MCF 10A (cell line): ENCODE measurements at places on chromosomes 11 and 22. TPM values are rescaled to one million over a fixed set of nuclear protein-coding genes. Genes with fewer than 3 reads are reported as not detected.

Gene OR51B2
- not detected in 2 replicates for total RNA-seq

Gene PKP3
- total RNA-seq: 129 and 177 TPM in 2 replicates

Gene PATE4
- not detected in 2 replicates for total RNA-seq

Gene CD3E
- not detected in 2 replicates for total RNA-seq

- H3K27ac ChIP-seq: peak overlapping the region; percentile 63
- H3K27me3 ChIP-seq: peaks cover 34% of the 10 kb centered on the region
- no peaks in the 10 kb centered on the region for H3K36me3 ChIP-seq
- no peak for DNase-seq
Observed at GRCh38 chr11:284105-285020, 4.6 kb upstream of the PGGHG start.

DNA sequence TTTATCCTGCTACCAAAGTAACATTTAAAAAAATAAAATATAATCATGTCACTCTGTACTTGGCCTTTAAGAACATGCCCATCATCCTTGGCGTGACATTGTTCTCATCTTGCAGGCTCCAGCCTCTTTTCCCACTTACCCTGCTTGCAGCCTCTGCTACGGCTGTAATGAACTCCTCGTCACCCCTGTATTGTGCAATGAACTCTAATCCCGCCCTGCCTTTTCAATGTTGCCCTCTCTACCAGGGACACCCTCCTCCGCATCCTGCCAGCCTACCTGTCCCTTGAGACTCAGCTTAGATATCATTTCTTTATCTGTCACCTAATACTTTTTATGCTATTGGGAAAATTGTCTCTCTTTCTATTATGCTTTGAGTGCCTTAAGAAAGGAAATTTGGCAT, 12.6 kb upstream of the MMP20 start:
- no peak overlapping the region for H3K4me3 ChIP-seq
- no peaks in the 10 kb centered on the region for H3K27me3 ChIP-seq
- no peaks in the 10 kb centered on the region for H3K36me3 ChIP-seq

DNA sequence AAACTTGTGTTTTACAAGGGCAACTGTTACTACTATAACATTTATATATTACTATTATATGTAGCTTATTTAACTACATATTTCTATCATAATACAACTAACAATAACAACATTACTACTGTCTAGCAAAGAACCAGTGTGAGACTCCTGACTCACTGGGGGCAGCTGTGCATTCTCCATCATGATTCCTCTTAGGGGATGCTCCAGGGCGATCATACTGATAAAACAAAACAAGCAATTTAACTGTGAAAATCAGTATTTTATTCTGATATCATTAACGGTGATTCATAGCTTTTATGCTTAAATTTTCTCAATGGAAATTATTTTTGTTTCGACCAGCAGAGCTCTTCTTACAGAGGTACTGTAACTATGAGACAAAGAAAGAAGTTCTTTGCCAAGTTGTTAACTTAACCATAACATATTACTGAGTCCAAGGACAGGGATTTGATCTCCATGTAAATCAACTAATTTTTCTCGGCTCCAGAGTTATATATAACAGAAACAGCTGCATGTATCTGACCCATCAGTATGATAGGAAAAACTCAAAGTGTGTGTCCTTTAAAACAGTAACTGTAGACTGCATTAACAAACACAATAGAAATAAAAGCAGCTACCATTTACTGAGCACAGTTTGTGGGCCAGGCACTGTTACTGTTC, 24.8 kb upstream of the FNBP4 start:
- DNase-seq: no peak
- peaks cover 94% of the 10 kb centered on the region for H3K36me3 ChIP-seq
- no peaks in the 10 kb centered on the region for H3K4me1 ChIP-seq
- no peak overlapping the region for H3K27ac ChIP-seq
- H3K4me3 ChIP-seq: no peak overlapping the region

DNA sequence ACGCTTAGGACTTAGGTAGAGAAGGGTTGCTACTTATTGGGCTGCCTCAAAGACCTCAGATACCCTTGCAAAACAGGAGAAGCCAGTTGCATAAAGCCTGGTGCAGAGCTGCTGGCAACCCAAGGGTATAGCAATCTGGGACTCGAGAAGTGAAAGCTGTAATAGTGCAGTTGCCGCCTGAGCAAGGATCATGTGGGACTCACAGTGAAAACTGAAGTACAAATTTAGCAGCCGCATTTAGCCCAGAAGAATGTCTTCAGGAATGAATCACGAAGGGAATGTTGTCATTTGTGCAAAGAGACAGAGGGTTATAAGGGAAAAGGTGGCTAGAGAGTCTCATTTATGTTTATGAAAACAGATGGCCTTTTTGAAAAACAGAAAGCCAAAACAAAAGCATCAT, 267.2 kb downstream of the TENM4 start:
- peak overlapping the region; percentile 60 for H3K4me3 ChIP-seq
- no peaks in the 10 kb centered on the region for H3K36me3 ChIP-seq
- peak overlapping the region; percentile 62 for H3K27ac ChIP-seq
- peaks cover 28% of the 10 kb centered on the region for H3K4me1 ChIP-seq

DNA sequence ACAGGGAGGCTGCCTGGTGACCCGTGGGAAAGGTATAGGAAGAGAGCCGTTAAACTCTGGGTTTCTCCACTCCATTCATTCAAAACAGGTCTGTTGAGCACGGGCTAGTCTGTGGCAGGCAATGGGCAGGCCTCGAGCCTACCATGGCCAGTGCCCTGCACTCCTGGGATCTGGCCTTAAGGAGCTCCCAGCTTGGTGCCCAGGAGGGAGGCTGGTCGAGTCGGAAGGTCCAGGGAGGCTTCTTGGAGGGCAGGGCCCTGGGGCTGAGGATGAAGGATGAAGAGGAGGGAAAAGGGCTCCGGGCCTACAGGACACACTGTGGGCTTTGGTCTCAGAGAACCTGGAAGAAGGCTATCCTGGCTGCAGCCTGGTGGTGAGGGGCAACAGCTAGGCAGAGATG, 41.9 kb upstream of the MN1 start:
- H3K27me3 ChIP-seq: no peaks in the 10 kb centered on the region
- H3K4me3 ChIP-seq: no peak overlapping the region
- peak overlapping the region; percentile 13 for H3K27ac ChIP-seq
- H3K36me3 ChIP-seq: peaks cover 47% of the 10 kb centered on the region

DNA sequence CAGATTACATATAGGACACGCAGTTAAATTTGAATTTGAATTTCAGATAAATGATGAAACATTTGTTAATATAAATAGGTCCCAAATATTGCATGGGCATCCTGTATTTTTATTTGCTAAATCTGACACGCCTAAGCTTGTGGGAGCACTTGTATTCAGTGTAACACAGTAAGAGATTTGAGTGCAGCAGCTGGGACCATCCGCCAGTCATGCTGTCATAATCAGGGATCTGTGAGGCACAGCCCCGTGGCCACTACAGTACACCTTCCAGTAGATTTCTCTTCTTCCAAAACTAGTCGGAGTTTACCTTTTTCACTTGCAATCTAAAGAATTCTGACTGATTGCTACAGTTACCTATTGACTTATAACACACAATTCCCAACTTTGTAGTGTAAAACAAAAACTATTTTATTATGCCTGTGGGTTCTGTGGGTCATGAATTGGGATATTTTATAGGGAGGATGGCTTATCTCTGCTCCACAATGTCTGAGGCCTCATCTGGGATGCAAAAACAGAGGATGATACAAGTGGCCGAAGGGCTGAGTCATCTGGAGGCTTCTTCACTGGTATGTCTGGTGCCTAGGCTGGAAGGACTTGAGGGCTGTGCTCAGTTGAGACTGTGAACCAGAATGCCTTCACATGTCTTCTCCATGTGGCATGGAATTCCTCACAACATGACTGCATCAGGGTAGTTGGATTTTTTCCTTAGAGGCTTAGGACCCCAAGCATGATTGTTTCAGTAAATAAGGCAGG, 74.1 kb downstream of the PRSS23 start:
- H3K27ac ChIP-seq: no peak overlapping the region
- H3K27me3 ChIP-seq: no peaks in the 10 kb centered on the region
- DNase-seq: no peak
- no peak overlapping the region for H3K4me3 ChIP-seq
- no peaks in the 10 kb centered on the region for H3K36me3 ChIP-seq

DNA sequence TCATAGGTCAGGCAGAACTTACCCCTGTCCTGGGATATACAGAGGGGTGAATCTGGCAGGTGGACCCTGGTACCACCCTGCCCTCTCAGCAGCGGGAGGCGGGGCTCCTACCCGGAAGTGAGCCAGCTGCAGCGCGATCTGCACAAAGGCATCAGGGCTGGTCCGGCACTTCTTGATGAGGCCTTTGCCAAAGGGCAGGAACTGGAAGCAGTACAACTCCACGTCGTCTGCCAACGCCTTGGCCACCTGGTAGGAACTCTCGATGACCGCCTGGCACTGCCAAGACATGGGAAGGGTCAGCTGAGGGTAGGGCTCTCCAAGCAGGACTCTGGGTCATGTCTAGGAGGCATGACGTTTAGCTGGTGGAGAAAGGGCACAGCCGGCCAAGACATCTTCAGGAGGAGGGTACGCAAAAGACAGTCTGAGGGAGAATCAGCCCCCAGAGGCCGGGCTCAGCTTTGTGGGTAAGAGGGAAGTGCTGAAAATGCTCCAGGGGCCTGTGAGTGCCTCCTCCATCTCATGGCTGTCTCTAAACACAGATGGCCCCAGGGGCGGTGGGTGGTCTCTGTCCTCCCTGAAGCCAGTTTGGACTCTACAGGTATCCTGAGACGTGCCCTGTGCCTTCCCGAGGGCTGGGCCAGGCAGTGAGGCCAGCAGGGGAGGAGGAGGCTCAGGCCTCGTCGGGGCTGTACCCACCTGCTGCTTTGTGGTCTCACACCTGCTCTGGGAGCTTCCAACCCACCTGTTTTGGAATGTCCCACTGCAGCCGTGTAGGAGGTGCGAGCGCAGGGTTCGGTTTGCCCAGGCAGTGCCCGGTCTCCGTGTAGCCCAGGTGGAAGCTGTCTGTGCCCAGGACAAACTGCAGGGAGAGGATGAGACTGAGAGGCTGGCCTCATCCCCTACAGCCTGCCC, 6.7 kb downstream of the CPT1B start:
- no peaks in the 10 kb centered on the region for H3K27me3 ChIP-seq
- no peak for DNase-seq
- no peaks in the 10 kb centered on the region for H3K4me1 ChIP-seq

DNA sequence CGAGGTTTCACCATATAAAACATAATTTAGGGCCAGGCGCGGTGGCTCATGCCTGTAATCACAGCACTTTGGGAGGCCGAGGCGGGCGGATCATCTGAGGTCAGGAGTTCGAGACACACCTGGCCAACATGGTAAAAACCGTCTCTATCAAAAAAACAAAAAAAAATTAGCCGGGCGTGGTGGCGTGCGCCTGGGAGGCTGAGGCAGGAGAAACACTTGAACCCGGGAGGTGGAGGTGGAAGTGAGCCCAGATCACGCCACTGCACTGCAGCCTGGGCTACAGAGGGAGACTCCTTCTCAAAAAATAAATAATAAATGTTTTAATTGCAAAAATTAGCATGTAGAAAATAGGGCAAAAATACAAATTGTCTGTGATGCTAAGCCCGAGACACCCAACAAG, 993 bp upstream of the SFI1 start:
- H3K4me1 ChIP-seq: peaks cover 5% of the 10 kb centered on the region
- H3K27ac ChIP-seq: no peak overlapping the region
- H3K27me3 ChIP-seq: no peaks in the 10 kb centered on the region
- no peak for DNase-seq
